ENCODE measurements at places on chromosomes 5 and 9.

DNA sequence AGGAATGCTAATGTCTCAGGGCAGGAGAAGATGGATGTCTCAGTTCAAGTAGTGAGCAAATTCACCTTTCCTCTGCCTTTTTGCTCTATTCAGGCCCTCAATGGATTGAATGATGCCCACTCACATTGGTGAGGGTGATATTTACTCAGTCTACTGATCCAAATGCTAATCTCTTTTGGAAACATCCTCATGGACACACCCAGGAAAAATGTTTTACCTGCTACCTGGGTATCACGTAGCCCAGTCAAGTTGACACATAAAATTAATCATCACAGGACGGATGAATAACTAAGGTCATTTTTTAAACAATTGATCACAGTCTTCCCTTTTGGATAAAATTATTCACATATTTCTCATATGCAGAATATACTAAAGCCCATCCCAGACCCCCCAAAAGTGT lies 63.0 kb upstream of the JAK2 start:
- DNase-seq, result no peak

DNA sequence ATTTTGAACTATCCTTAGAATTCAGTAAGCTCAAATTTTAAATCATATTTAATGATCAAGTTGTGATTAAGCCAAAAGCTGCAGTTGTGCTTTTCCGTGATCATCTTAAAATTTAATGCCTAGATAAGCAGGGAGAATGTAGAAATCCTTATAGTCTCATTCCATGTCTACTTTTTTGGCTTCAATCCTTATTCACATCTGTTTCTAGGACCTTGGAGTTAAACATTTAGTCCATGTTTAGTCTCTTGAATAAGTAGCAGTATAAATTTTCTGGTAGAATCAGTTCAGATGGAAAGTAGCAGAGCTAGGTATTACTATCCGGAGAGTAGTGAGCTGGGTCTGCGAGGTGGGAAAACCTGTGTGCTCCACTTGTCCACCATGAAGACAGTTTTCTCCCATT lies 59.3 kb upstream of the RIOK2 start:
- DNase-seq, result no peak

DNA sequence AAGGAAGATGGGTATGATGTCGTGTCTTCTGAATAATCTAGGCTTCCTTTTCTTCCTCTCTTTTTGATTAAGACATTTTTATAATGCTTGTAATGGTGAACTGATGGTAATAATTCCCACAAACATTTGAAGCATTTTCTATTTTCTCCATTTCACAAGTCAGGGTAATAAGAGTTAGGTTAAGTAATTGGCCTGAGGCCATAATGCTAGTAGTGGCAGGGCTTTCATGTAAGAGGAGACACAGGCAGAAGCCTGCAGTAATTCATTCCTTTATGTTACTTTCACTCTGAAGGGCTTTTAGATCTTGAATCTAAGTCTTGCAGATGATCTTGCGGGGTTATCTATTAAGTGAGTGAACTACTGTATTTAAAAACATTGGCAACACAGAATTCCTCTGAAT lies 374.9 kb downstream of the MAT2B start:
- DNase-seq, result no peak

DNA sequence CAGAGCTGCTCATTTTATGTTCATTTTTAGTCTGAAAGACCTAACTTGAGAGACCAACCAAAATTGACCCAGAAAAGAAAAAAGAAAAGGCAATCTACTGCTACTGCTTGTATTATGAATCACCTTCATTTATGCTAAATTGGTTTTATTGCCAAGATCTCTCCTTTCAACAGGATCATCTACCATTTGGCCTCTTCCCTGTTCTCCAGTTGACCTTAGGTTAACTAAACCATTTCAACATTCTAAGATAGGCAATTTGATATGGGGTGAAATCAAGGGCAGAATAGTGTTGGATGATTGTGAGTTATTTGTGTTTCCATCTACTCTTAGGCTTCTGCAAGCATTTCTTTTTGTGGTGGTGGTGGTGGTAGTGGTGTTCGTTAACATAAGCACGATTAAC lies 48.3 kb upstream of the POU4F3 start:
- no peak for DNase-seq

GRCh38 chr5:106094839-106095238 lies 1575.9 kb downstream of the EFNA5 start:
- DNase-seq, result no peak

- no peak for DNase-seq
Observed at GRCh38 chr5:98786191-98786853, 12.9 kb downstream of the RGMB start.

DNA sequence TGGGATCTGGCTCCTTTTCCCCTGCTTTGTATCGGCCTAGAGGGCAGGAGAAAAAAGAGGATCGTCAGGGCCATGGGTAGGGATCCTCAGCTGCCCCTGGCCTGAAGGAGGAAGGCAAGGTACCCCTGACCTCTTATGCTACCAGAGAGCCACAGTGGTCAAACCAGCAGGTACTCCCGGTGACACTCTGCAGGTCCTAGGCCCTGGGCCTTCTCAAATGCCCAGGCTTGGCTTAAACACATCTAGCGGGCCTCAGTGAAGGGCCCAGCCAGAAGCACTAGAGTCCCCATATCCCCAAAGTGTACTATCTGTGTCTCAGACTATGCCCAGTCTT lies 3.5 kb downstream of the IRF1 start:
- no peak for DNase-seq

DNA sequence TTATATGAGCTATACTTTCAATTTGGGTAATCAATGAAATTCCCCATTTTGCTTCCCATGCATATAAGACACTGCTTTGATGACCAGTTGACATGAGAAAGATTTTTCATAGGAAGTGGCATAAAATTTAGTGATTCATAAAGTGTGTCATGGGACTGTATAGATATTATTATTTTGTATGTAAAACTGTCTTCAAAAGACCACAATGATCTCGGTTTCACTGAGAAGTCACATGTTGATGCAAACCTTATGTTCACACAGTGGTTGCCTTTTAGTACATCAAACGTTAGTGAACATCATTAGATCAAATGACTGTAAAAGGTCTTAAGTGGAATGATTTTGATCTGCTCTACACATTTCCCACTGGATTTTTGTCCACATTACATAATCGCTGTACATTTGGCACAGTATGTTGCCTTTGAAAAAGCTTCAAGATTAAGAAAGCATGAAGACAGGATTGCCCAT lies 349.2 kb upstream of the MEF2C start:
- DNase-seq, result no peak

DNA sequence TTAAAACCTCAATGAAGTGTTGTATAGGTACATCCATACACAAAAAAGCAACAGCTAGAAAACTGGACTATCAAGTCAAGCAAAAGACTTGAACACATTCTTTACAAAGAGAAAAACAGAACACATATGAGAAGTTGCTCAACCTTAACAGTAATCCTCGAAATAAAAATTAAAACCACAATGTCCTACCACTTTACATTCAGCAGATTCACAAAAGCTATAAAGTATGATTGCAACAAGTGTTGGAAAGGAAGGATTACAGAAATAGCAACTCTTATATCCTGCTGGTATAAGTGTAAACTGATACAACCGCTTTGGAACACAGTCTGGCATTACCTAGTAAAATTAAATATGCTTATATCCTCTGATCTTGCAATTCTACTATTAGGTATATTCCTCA lies 28.5 kb upstream of the GOLGA1 start:
- no peak for DNase-seq

DNA sequence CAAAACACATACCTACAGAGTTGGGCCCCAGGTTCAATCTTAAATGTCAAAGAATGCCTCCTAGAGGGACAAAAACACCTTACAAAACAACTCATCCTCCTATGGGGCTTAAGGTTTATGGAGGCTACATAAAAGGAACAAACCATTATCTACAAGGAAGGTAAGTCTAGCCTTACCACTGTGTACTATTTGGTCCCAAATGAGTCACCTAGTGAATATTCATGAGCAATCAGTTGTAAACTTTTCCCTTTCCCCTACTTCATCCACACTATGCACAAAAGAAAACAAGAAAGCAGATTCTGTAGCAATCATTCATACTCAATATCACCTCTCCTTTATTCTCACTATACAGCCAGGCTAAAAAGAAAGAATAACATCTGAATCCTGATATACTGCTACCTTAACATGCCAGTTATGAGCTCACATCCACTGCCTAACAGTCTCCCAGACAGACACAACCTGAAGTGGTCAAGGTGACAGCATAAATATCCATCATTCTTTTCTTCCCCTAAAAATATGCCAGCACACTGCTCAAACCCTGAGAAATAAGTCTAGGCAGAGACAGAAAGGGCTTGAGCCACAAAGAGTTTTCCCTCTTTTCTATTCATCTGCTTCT lies 6.2 kb downstream of the OXCT1 start:
- no peak for DNase-seq

DNA sequence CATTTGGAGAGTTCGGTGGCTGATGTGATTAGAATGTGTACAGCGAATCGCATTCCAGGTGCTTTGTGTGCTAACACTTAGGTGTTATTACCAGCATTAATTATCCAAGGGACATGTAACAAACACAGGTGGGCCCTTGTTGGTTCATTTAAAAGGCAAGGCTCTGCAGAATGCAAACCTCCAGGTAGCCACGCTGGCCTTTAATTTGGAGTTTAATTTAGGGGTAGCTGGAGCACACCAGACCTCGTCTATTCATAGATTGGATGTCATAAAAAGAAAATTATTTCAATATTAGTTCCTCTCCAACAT lies 191.1 kb downstream of the MAT2B start:
- DNase-seq, result no peak

DNA sequence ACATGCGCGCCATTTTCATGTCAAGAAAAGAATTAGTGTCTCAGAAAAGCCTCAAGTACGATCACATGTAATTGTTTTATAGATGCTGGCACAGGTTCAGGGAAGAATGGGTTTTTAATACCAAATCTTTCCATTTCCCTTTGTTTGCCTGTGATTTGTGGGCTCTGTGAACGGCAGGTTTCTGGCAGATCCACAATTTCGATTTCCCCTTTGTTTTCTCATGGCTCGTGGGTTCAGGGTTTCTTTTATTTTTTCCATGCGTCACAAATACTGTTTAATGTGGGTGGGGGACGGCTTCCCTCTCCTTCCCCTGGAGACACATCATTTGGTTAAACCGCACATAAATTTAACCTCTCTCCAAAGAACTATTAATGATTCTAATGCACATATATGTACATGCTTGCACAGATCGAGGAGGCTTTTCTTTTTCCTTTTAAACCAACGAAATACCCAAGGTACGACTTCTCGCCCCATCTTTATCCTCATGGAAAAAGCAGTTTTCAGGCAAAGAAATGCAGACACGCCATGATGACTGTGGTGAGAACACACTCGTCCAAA lies 195.9 kb downstream of the SLIT3 start:
- DNase-seq, result no peak

DNA sequence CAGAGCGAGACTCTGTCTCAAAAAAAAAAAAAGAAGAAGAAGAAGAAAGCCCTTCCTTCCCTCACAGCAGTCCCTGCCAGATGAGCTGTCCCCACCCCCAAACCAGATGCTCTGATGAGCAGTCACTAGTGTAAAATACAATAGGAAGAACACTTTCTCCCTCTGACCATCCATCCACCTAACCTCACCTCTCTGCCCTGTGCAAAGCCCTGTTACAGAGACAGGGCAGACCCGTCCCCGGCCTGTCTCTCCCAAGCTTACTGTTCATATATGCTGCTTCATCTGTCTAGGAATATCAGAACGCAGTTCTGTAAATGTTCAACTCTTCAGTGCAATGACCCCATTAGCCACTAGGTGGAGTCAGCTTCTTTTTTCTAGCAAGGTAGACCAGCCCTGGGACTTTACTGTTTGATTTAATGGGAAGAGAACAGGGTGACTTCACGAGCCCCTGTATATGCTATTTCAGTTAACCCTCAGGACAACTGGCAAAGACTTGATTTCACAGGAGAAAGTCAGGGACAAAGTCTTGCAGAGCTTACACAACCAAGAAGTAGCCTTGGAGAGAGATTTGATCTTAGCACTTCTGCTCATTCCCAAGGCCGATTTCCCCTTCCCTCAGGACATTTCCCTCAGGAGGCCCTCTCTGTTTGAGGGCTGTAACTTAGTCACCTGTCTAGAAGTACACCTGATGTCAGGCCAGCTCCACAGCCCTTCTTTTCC lies 14.9 kb upstream of the FGFR4 start:
- DNase-seq, result no peak

- DNase-seq, result no peak
Observed at GRCh38 chr9:80792726-80793125, 896.6 kb downstream of the TLE1 start.

DNA sequence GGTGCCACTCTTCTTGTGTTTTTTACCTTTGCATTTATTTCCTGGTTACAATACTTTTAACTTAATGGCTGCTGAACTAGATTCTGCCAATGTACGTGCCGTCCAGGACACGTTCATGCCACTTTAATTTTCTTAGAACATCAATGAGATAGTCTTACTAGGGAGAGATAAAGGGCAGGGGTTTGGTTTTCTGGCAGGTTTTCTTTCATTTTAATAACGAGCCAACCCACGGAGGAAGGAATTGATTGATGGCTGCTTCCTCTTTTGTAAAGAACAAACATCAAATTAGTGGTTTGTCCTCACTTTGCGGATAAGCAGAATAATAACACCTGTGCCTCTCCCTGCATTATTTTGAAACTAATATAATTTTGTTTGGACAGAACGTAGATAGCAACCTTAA lies 135.7 kb downstream of the DOCK8 start:
- DNase-seq, result no peak

DNA sequence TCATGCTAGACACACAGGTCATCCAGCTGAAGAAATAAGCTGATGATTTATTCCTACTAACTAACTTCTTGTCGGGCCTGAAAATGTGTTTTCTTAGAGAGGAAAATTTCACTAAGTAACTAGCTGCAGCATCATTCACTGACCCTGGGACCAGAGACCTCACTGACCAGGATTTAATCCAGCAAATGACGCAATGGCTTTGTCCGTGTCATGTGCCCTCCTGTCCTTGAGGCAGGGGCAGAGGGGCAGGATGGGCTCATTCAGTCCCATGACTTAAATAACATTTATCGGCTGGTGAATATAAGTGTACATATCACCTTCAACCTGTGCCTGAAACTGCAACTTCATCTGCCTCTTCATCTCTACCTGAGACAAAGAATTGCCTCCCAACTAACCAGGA lies 154.8 kb downstream of the SEMA5A start:
- no peak for DNase-seq

DNA sequence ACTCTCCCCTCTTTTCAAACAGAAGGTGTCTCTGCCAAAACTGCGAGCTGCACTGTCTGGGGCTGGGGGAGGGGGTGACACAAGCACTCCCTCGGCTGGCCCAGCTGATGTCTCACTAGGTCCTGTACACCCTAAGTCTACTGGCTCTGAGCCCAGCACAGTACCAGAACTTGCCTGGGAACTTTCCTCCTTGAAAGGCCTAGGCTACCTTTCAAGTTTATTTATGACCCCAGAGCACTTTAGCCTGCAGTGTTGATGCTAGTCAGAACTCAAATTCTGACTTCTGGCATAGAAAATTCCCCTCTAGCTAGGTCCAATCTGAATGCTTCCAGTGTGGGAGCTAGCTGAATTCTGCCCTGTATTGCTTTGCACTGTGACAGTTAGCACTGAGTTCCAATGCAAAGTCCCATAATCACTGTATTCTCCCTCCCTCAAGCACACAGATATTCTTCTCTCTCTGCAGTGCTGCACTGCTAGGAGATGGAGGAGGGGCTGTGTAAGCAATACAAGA lies 10.5 kb downstream of the LURAP1L start:
- no peak for DNase-seq
